ENCODE measurements at places on chromosomes 2 and 18.

GRCh38 chr2:162475661-162476060 is 131.7 kb downstream of the GCA start:
- no peak overlapping the region for H3K4me3 ChIP-seq
- H3K27me3 ChIP-seq: no peaks in the 10 kb centered on the region
- H3K4me1 ChIP-seq: no peaks in the 10 kb centered on the region
- no peak for DNase-seq
- H3K36me3 ChIP-seq: no peaks in the 10 kb centered on the region

- no peak for DNase-seq
- no peaks in the 10 kb centered on the region for H3K27me3 ChIP-seq
- H3K36me3 ChIP-seq: no peaks in the 10 kb centered on the region
- no peak overlapping the region for H3K4me3 ChIP-seq
- H3K27ac ChIP-seq: no peak overlapping the region
These were observed 69.0 kb downstream of the DDX1 start for GRCh38 chr2:15660491-15661294.

DNA sequence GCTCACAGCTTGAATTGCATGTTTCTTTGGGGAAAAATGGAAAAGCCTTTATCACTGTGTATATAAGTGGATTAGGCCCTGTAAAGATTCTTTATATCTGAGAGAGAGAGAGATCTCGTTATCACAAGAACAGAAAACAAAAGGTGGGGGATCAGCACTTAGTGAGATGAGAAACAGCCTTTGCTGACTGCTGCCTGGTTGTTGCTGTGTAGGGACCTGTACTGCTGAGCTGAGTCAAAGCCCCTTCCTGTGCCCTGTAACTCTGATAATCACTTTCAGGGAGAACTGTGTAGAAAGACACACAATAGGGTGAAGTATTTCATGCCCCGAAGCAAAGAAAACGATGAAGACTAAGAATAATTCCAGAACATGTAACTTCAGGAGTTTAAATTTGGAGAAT is 30.6 kb upstream of the FAM237A start:
- no peaks in the 10 kb centered on the region for H3K4me1 ChIP-seq
- no peak overlapping the region for H3K4me3 ChIP-seq
- DNase-seq: no peak
- no peak overlapping the region for H3K27ac ChIP-seq
- H3K27me3 ChIP-seq: no peaks in the 10 kb centered on the region

GRCh38 chr2:72081451-72081850 is 66.2 kb downstream of the CYP26B1 start:
- no peaks in the 10 kb centered on the region for H3K36me3 ChIP-seq
- DNase-seq: no peak
- peaks cover 80% of the 10 kb centered on the region for H3K27me3 ChIP-seq
- H3K4me3 ChIP-seq: no peak overlapping the region
- H3K27ac ChIP-seq: no peak overlapping the region
- H3K4me1 ChIP-seq: peaks cover 28% of the 10 kb centered on the region

- no peak overlapping the region for H3K27ac ChIP-seq
- no peaks in the 10 kb centered on the region for H3K4me1 ChIP-seq
- no peaks in the 10 kb centered on the region for H3K27me3 ChIP-seq
- no peak for DNase-seq
- H3K36me3 ChIP-seq: no peaks in the 10 kb centered on the region
- H3K4me3 ChIP-seq: no peak overlapping the region
These were observed 118.8 kb downstream of the IKZF2 start for GRCh38 chr2:213032607-213033006.

- H3K27me3 ChIP-seq: peaks cover 1% of the 10 kb centered on the region
- no peaks in the 10 kb centered on the region for H3K4me1 ChIP-seq
- H3K27ac ChIP-seq: no peak overlapping the region
- H3K4me3 ChIP-seq: no peak overlapping the region
These were observed 74.5 kb downstream of the EPB41L3 start for GRCh38 chr18:5469340-5469739.

DNA sequence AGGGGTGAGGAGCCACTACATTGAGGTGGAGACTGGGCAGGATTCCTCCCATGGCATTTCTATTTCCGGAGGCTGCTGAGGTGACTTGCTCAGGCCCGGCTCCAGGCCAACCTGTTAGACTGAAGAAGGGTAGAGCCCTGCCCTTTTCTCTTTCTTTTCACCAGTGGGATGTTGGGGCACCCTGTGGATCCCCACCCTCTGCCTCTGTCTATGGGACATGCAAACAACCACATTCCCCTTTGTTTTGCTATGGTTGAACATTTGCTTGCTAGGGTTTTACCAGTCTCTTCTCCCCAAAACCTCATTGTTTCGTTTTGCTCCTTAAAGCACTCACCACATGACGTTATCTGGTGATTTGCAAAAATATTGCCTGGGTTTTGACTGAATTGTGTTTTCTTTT is 183.3 kb downstream of the ARL4C start:
- no peak for DNase-seq
- no peaks in the 10 kb centered on the region for H3K27me3 ChIP-seq
- H3K4me1 ChIP-seq: no peaks in the 10 kb centered on the region
- no peaks in the 10 kb centered on the region for H3K36me3 ChIP-seq
- no peak overlapping the region for H3K27ac ChIP-seq
- no peak overlapping the region for H3K4me3 ChIP-seq

All from HepG2 (cell line).